Activated T-helper 1 cell treated with anti-CD3 and anti-CD28 coated beads, Interleukin-2, amount 50 U/mL, for 16 hours (primary cell): ENCODE measurements at places on chromosomes 16 and 17.

- DNase-seq, result no peak
Observed at GRCh38 chr16:67847064-67847861, at the start of gene CENPT. Gene CENPT, minus strand, starts transcription at chr16:67847693. Its CDS starts 13,834 bp downstream, at chr16:67833859.

DNA sequence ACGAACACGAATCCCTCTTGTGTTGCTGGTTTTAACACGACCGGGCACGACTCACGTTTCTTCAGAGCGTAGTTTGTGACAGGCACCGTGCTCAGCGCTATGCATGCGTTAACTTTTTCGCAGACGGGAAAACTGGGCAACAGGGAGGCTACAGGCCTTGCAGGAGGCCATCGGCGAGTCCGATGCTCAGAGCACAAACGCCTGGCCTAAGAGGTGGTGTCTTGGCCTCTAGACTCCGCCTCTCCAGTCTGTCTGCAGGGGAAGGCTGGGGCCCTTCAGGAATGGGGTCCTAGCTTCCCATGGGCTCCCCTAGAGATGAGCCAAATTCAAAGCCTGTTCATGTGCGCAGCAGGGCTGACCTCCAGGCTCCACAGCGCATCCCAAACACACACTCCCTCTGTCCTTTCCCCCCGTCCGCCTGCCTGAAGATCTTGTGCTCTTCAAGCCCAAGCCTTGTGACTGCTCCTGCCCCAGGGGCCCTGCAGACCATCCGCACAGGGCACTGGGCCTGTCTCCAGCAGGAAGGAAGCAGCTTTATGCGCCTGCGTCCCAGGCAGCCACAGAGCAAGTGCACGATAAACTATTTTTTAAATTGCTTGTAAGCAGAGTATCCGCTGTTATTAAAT, 3.1 kb downstream of the CLCN7 start:
- DNase-seq, result no peak

GRCh38 chr17:45318561-45319230, 1.9 kb upstream of the MAP3K14 start:
- no peak for DNase-seq

DNA sequence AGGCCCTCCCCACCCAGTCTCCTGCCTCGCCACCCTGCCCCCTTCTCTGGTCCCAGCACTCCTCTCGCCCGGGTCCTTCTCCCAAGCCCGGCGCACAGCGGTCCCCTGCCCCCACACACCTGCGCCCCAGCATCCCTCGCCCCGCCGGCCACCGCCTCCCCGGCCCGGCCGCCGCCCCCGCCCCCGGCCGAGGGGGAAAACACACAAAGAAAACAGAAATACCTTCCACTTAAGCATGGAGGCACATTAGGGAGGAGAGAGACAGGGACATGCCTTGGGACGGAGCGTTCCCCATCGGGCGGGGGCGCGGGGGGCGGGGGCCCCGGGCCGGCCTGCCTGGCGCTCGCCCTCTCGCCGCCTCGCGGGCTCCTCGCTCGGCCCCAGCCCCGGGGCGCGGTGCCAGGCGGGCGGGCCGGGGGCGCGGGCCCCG, 326 bp downstream of the SRCIN1 start:
- DNase-seq, result no peak

- DNase-seq, result no peak
Observed at GRCh38 chr16:4325253-4325758, 9.4 kb downstream of the GLIS2 start.

GRCh38 chr17:34368196-34368945, 5.3 kb upstream of the CCL1 start:
- DNase-seq, result no peak

DNA sequence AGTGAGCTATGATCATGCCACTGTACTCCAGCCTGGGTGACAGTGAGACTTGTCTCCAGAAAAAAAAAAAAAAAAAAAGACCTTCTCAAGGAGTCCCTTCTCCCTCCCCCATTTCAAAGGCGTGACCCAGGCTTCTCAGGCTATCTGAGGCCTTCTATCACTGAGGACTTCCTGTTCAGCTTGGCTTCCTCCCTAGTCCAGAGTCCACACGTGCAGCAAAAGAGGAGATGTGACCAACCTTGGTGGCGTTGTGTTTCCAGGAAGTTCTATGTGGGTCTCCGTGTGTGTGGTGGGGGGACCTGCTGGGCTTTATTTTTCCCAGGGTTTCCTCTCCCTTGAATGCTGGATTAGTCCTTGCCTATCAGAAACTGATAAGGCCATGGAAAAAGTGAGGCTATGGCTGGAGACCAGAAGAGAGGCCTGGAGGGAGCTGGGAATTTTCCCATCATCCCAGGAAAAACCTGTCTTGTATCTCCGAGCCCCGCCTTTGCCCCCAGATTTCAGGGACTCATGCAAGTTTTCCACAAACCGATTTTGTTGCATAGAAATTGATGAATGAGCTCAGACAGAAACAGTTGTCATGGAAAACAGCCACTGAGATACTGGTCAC, 148.1 kb downstream of the SALL1 start:
- DNase-seq, result no peak

GRCh38 chr16:11024333-11025053, 80.1 kb downstream of the CLEC16A start:
- DNase-seq, result no peak

DNA sequence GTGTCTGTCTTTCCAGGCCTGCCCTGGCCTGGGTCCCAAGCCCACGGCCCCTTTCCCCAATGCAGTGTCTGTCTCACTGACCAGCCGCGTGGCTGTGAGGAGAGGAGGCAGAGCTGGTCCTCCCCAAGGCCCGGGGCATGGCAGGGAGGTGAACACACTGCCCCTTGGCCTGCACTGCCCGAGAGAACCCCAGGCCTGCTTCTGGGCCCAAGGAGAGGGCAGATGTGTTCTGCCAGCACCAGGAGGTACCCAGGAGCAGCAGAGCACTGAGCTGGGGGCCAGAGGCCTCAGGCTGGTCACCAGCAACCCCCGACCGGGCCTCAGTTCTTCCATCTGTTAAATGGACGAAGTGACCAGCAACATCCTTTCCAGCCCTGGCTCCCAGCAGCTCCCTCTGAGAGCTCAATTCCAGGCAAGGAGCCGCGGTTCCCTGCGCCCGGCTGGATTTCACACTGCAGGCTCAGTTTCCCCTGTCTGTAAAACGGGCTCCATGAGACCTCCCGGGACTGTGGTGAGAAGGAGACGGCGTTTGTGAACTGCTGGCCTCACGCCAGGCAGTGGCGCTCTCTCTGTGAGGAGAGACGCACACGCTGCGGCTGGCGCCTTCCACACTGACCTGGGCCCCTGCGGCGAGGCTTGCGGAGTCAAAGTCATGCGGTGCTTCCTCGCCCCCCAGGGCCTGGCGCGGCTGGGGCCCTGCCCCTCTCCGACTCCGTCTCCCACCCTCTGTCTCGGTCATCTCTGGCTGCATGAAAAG, 8.1 kb upstream of the ZFPM1 start:
- DNase-seq, result no peak

DNA sequence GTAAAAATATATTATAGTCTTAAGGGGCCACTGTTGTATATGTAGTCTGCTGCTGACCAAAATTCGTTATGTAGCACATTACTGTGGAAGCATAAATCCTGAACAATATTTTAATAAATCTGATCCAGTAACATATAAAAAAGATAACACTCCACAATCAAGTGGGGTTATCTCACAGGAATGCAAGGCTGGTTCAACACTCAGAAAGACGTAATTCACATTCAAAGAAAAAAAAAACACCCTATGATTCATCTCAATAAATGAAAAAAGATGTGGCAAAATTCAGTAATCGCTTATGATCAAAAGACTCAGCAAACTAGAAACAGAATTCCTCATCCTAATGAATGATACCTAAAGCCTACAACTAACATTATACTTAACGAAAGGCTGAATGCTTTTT, 47.8 kb downstream of the CREBBP start:
- DNase-seq, result no peak

GRCh38 chr17:60554377-60554788, 28.3 kb upstream of the APPBP2 start:
- no peak for DNase-seq

DNA sequence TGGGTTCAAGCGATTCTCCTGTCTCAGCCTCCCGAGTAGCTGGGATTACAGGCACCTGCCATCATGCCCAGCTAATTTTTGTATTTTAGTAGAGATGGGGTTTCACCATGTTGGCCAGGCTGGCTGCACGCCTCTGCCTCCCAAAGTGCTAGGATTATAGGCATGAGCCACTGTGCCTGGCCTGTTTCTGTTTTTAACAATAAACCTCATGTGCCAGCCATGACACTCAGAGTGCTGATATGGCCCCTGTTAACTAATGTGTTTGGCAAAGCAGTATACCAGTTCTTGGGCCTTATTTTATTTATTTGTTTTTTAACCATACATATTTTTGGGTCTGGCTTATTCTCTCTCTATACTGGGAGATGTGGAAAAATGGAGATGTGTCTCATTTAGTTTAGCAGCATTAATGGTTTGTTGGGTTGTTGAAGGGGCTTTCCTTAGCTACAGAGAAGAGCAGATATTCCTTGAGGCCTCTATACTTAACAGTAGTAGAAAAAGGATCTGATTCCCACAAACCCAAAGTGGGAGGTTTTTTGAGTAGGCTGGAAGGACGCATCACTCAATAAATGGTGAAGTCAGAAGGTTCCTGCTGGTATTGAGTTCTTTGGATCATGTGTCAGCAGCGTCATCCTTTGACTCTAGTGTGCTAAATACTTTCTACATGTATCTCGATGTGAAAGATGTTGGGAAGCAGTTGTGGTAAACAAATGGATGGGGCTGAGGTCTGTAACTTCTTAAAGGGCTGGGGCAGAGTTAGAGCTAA, 16.2 kb upstream of the CDK5R1 start:
- DNase-seq, result no peak

GRCh38 chr17:80839970-80840369, 151.7 kb upstream of the CHMP6 start:
- DNase-seq, result no peak

- DNase-seq, result peak; percentile 27
Observed at GRCh38 chr17:17729620-17730249, 48.5 kb downstream of the RAI1 start.

- peak; percentile 77 for DNase-seq
Observed at GRCh38 chr16:30096105-30096861, at the start of gene YPEL3. Gene YPEL3, minus strand, starts transcription at chr16:30096213. Its CDS starts 731 bp downstream, at chr16:30095482.

DNA sequence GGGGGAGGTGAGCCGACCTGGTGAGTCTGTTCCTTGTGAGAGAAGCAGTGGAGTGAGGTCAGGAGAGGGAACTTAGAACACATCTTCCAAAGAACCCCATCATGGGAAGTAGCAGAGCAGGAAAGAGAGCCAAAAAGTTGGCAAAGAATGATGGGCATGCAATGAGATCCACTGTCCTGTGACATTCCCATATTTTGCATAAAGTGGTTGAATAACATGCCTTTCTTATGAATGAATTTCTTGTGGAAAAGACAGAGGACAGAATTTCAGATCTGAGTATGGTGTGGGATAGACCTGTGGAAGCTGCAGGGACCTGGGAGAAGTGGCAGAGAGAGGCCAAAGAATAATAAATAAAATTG, 41.3 kb downstream of the TMEM100 start:
- no peak for DNase-seq

GRCh38 chr17:3026125-3026855, 37.1 kb downstream of the OR1D5 start:
- DNase-seq, result no peak

DNA sequence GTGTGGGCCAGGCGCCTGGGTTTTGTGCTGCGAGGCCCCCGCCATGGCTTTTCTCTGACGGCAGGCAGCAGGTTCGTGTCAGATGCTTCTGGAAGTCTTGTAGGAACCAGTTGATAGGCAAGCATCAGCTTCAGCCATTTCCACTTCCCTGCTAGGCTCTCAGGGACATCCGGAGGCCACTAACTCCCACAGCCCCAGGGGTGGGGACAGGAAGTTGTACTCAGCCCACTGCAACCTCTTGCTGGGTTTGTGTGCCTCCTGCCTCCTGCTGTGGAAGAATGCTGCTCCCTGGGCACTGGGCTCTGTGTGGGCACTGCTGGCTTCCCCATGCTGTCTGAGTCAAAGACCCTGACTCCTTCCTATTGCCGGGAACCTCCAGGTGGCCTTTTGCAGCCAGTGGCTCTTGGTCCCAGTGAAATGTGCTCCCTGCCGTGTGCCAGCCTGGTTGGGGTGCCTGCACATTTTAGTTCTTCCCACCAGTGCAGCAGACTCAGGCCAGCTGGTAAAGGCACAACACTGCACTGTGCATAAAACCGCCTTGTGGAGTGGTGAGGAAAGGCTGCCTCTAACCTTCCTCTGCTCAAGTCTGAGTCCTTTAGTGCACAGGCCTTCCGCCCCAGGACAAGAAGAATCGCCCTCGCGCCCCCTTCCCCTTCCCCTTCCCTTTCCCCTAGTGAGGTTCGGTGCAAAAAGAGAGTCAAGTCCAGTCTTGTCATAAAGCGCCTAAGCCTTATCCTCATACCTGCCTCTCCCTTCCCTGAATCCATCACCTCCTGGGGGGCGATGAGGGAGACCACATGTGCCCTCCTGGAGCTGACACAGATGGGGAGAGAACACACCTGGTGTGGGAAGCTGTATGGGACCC, 16.6 kb downstream of the LDHD start:
- no peak for DNase-seq

- no peak for DNase-seq
Observed at GRCh38 chr16:281660-282255, 1.2 kb upstream of the PDIA2 start.

- DNase-seq, result no peak
Observed at GRCh38 chr16:74903120-74903519, 81.8 kb downstream of the WDR59 start.

- DNase-seq, result peak; percentile 68
Observed at GRCh38 chr17:7021993-7022778, 664 bp upstream of the BCL6B start.

- DNase-seq, result no peak
Observed at GRCh38 chr17:7647018-7647417, 3.7 kb upstream of the ATP1B2 start.

- no peak for DNase-seq
Observed at GRCh38 chr17:72514891-72515290, 394.1 kb downstream of the SOX9 start.

DNA sequence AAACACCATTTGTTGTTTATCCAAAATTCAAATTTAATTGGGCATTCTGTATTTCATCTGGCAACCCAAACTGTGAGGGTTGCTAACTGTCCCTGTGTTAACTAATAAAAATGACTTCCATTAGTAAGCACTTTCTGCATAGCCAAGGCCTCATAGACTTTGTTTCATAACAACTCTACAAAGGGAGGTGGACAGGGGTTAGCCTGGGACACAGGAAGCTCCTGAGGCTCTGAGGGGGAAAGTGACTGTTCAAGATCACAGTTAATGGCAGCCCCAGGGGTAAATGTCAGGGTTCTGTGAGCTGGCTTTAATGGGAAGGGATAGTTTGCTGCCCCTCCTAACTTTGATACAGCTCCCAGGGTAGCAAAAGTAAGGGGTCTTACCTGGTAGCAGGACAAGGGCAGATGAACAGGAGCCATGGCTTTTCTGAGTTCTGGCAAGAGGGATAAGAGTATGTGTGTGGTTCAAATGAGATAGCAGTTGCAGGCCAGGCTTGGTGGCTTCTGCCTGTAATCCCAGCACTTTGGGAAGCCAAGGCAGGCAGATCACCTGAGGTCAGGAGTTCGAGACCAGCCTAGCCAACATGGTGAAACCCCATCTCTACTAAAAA, 2.2 kb downstream of the HEATR9 start:
- DNase-seq, result no peak
